ENCODE measurements at places on chromosomes 5 and 9.

DNA sequence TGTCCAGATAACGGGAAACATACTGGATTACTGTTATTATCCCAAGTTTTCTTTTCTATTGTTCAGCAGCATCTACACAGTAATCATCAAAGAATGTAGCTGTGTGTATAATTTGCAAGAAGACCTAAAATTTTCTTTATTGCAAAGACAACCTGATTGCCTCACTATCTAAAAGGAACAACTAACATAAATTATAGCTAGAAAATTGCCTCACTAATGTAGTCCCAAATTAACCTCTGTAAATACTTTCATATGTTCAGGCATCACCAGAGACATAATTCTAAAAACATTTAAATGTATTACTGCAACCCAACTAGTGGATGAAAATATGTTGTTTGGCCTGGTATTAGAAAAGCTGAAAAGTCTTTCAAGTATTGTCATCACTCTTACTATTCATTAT lies 275.4 kb downstream of the CDH12 start:
- DNase-seq, result no peak

GRCh38 chr5:53507013-53507412 lies 26.6 kb downstream of the FST start:
- no peak for DNase-seq

DNA sequence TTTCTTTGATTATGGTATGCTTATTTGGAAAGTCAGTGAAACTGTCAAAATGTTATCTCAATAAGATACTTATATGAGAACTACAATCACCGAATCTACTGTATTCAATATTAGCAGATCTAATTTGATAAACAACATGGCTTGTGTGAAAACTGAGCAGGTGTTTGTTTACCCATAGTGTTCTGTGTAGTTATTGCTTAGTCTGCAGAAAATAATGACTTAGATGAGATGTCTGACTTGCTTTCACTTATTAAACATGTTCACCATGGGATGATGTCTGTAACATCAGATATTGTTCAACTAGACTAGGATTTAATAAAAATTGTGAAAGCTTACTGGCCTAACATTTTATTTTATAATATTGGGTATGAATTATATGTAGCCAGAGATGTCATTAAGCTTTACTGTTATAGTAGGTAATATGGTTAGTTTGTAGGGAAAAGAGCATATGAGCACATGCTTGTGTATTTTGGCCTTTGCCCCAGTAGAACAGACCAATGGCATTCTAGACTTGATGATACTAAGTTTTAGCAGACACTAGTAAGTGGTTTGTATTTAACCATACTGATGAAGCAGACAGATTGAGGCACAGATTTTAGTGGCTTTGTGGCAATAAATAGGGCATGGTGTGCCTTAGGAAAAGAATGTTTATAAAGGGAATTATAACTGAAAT lies 16.4 kb downstream of the SUB1 start:
- no peak for DNase-seq

DNA sequence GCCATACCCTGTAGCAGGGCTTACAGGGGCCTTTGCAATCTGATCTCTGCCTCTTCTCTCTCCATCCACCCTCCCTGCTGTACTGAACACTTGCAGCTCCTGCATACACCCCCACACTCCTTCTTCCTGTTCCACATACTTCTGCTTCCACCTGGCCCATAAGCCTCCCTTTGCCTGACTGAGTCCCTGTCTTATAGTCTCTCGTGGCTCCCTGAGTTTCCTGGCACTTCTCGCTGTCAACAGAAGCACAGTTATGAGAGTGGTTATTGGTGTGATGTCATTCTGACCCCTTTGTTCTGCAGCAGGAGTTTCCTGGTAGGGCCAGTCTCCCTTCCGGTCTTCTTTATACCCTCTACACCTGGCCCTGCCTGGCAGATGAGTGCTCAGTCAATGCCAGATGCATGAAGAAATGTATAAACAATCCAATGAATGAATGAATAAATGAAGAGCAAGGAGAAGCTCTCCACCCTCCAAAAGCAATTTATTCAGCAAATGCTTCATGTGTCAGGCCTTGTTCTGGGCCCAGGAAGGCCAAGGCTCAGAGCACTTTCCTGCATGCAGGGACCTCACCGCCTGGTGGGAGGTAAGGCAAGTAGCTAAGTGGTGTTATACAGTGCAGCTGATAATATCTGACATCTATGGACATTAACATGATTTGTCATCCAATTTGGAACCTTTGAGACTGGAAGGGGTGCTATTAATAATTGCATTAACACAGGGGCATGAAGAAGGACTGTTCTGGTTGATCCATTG lies 20.5 kb upstream of the CSF1R start:
- DNase-seq, result no peak

DNA sequence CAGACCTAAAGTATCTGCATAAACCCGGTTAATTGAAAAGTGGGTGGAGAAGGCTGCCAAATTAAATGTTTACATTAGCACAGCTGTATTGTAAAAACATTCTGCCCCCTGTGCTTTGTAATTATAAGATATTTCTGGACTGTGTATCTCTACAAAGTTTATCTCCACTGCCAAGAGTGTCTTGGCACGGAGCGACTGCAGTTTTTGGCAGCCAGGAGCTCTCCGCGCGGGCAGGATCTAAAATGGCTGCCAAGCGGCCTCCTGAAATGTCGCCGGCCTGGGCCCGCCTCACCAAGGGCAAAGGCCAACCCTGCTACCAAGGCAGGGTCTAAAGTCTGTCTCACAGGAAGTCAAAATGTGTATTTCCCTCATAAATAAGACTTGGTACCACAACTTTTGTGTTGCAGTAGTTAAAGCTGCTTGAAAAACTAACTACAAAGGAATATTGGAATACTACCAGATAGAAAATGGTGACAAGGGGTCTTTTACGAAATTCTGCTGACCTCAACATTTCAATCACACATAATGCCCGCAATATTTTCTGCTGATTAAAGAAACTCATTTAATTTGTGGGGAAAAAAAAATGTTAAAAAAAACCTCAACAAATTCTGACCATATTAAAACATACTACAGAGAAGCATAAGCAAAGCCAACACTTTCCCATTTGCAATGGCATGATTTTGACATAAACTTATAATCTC lies 110.4 kb downstream of the NFIB start:
- no peak for DNase-seq

DNA sequence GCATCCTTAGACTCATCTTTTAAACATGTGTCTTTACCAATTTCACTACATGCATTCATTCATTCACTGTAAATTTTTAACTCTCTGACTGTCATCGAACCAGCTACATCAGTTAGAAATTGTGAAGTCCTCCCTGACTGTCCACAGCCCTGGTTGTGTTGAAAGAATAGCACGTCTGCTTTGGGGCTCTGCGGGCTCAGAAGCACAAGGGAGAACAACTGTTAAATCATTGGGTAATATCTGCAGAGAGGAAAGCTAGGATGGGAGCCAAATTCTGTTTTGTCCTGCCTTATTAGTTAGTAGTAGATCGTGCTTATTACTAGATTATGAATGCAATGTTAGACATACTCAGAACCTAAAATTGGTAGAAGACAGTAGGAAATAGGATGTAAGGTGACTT lies 26.3 kb upstream of the FAM120AOS start:
- no peak for DNase-seq

DNA sequence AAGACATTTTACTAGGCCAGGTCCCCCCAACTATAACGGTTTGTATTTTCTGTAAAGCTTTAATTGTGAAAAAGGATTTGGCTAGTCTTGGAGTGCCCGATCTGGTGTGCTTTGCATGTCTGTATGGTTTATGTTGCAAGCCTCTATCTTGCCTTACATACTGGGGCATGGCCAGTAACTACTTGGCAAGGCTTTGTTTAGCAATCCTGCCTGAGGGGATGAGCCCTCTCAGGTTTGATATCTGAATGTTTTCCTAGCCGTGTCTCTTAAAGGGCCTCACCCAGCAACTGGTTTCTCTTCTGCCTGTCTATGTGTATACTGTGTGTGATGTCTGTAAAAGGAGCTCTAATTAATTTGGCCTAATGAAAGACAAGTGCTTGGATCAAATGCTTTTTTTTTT lies 61.3 kb upstream of the SPINK5 start:
- DNase-seq, result no peak

DNA sequence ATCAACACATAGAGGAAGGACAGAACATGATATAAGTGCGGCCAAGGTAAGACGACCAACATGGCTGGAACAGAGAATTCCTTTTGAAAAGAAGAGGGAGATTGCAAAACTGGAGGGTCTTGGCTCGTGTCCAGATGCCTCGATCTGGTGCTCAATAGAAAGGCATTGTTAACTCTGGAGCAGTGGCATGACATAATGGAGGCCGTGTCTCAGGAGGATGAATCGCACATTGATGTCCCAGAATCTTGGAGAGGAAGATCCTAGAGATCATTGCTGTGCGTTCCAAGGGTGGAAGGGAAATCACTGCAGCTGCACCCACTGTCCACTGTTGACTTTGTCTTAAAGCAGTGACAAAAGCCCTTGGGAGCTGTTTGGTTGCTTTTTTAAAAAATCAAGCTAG lies 30.9 kb downstream of the GRAMD2B start:
- DNase-seq, result no peak

DNA sequence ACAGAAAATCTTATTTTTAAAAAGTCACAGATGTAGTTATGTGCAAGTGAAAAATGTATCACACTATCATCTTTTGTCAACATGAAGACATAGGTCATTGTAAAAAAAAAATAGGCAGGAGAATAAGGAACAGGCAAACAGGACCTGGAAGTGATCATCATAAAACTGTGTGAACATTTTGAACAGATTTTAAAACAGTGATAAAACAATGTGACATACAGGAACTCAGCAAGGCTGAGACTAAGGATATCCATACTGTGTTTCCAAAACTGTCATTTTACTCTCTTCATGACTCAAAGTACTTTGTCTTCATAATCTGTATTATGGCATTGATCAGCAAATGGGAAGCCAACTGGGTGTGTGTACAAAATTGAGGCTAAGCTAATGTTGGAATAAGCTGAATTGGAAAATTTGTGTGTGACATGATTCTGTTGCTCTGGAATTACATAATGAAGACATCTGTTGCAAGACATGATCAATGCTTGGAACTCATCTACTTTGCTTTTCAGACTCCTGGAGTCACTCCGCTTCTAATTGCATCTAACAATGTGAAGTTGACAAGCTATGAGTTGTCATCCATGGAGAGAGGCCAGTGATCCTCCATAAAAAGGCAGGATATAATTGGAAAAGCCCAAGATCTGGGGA lies 978.7 kb upstream of the NUDT12 start:
- DNase-seq, result no peak

GRCh38 chr5:95835682-95836385 lies 13.3 kb upstream of the GLRX start:
- DNase-seq, result no peak

- DNase-seq, result no peak
Observed at GRCh38 chr5:3186736-3187405, 408.8 kb upstream of the IRX1 start.

DNA sequence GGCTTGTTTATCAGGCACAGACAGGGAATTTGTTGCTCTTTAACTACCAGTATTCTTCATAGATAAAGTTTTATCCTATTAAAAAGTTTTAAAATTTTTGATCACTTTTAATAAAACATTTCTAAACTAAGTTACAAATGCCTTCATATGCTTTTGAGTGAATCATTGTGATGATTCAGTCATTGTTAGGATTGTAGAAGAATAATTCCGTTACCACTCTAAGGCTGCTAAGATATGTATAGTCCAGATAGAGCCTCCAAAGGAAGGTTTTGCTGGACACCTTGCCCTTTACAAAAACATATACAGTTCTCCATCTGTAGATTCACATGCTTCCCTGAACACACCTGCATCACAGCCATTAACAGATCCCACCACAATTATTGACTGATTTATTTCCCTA lies 233.7 kb downstream of the SPOCK1 start:
- no peak for DNase-seq

- peak; percentile 80 for DNase-seq
Observed at GRCh38 chr5:106397700-106398099, 1273.0 kb downstream of the EFNA5 start.

DNA sequence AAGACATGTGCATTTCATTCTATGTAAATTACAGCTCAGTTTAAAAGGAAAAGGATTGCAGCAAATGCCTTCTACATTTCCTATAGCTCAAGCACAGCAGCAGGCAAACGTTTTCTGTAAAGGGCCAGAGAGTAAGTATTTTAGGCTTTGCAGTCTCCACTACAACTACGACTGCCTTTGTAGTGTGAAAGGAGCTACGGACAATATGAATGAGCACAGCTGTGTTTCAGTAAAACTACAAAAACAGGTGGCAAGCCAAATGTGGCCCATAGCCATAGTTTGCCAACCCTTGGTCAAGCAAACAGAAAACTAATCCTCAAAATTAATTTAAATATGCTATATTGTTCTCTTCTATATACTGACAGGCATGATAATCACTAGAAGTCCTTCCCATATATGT lies 7.2 kb downstream of the PTBP3 start:
- DNase-seq, result no peak

DNA sequence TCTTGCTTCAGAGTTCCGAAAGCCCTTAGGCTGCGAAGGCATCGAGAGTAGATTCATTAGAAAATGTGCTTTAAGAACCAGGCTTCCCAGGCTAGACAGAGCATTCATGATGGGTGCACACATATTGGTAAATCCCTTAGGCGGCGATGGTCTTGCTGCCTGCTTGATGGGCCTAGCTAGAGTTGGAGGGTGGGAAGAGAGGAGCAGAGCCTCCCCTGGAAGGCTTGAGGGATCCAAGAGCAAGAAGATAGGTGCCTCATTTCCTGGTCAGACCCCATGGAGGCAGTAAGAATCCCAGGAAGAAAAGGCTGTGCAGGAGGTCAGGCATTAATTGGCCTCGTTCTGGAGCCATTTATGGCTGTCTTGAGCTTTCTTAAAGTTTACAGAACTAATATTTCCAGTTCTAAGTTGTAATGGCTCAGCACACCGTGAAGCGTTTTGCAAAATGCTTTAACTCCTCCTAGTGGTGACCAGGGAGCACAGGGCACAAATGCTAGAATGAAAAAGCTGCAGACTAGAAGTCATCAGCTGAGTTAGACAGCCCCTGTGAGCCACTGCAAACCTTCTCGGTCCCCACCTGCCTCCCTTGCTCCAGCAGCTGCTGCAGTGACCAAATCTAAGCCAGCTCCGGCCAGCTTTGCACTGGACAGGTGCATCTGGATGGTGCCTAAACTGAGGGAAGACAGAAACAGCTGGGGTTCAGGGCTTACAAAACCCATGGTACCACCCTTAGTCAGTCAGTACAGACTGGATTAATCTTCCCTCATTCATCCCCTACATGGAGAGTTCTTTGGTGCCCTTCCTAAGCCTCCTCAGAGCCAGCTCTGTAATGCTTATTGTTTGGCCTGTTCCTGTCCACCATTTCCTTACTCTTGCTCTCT lies 14.7 kb downstream of the SLC45A2 start:
- no peak for DNase-seq

GRCh38 chr9:121439711-121440664 lies 59.7 kb downstream of the GGTA1 start:
- no peak for DNase-seq

- no peak for DNase-seq
Observed at GRCh38 chr9:35695943-35696401, 6.2 kb upstream of the TPM2 start.

- no peak for DNase-seq
Observed at GRCh38 chr5:56501781-56502557, 268.8 kb upstream of the ANKRD55 start.

DNA sequence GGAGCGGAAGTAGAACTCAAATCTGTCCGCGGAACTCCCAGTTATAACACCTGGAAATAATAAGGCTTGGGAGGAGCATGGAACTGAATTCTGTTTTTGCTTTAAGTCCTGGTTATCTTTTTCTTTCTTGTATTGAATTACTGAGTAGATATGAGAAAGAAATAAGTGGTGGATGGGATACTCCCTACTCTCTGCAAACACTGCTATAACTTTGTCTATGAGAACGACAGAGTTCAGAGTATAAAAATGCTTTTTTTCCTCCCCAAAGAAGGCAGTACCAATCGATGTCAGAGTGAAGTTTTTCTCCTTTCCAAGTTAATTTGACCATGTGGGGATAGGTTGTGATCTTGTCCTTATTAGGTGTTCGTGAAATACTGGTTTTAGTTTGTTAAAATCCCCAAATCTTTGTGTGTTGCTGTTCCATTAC lies 1.2 kb downstream of the RIC1 start:
- peak; percentile 5 for DNase-seq
